ENCODE measurements at places on chromosomes 13 and 19.

DNA sequence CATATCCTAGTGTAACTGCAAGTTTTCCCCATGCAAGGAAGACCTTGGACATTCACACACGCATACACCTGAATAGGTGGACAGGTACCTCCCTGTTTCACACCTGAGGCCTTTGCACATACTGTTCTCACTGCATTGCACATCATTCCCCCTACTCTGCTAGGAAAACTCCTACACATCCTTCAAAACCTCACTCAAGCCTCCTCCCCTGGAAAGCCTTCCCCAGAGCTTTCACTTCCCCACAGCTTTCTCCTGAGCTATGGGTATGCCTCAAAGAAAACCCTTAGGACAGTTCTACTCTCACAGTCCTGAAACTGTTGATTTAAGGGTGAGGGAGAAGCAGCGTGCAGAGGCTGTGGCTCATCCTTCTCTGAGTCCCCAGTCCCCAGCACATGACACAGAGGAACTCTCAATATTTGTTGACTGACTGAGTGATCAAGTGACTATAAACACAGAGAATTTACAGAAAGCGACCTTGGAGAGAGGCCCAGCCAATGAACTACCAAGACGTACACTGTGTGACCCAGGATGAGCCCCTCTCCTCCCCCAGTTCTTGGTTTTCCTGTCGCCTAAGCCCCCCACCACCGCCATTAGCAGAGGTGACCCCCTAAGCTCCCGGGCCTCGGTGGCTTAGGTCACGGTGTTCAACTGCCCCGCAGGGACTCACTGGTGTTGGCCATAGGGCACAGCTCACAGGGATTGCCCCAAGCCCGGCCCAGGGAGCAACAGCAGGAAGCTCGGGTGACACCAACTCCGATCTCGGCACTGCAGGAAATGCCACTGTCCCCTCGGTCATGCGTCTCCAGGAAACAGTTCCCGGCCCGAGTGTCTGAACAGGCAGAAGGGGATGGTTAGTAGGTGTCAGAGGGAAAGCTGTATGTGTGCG lies 40.6 kb downstream of the FBN3 start:
- DNase-seq, result no peak

GRCh38 chr13:44778761-44779484 lies 202.8 kb upstream of the TSC22D1 start:
- DNase-seq, result no peak

DNA sequence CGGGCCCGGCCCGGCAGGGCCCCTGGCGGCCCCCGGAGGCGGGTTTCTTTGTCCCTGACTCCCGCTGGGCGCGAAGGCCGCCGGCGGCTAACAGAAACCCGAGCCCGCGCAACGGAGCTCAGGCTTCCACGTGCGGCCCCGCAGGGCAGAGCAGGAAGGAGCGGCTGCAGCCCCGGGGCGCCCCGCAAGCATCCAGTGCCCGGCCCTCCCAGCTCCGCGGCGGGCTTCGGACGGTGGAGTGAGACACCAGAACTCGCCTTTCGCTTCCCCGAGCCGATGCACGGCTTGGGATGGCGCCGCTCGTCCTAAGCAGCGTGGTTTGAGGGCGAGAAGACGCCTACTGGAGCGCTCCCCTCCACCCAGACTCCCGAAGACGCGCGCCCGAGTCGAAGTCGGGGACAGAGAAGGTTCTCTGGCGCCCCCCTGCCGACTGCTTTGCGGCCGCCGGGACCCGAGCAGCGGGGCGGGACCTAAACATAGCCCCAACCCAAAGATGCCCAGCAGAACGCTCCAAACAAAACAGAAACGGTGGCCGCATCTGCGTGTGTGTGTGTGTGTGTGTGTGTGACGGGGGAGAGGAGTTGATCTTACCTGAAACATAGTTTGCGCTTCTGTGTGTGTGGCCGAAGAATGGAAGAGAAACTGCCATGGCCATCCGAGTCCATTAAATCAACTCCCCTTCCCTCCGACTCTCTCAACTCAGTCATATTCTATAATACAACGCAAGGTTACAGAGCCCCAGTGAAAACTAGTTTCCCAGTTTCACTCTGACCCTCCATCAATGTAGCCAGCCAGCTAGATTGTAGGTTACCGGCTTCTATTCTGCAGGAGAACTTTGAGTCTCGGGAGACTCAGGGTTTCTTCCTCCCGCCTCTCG lies 629 bp upstream of the FGF9 start:
- DNase-seq, result peak; percentile 73

DNA sequence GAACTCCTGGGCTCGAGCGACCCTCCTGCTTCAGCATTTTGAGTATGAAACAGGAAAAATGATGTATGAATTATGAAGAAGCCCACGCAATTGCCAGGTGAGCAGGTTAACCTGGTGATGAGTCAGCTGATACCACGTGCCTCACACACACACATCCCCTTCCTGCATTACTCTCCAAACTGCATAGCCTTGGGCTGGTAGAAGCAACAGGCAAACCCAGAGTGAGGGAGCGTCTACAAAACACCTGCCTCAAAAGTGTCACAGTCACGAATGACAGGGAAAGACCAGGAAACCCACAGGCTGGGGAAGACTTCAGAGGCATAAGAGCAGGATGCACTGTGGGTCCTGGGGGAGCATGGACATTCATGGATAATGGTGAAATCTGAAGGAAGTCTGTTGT lies 192.8 kb upstream of the IRS2 start:
- DNase-seq, result peak; percentile 64

GRCh38 chr13:107817647-107818287 lies 397.6 kb downstream of the LIG4 start:
- no peak for DNase-seq

DNA sequence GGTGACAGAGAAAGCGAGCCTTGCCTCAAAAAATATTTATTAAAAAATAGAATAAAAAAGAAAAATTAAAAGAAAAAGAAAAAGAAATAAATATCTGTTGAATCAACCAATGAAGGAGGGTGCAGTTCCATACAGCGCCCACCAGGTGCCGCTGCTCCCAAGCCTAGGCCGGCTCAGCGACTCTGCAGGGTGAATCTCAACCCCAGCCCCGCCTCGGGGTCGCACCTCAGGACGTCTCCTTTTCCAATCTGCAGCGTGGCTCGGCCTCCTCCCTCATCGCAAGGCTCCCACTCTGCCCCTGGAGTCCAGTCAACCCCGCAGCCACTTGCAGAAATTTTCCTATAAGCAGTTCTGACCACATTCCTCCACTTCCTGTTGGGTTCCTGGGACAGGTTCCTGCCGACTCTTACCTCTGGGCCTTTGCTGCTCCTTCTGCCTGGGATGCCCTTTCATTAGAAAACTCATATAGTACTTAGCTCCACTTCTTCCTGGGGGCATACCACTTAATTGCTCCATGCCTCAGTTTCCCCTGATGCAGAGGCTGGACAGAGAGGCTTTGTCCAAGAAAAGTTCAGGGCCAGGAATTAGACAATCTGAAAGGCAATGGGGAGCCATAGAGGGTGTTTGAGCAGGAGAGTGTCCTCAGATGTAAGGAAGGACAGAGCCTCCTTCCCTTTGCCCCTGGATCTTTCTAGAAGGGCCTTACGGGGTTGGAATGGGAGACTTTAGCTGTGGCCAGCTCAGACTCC lies 24.3 kb downstream of the NFILZ start:
- peak; percentile 49 for DNase-seq

- no peak for DNase-seq
Observed at GRCh38 chr13:97328222-97328790, 105.7 kb upstream of the RAP2A start.
